Effector memory CD8-positive, alpha-beta T cell (primary cell): ENCODE measurements at places on chromosomes 7 and 10.

GRCh38 chr10:94219829-94220228 lies 142.9 kb downstream of the NOC3L start:
- no peak for DNase-seq

- no peak for DNase-seq
Measured at GRCh38 chr10:62354916-62355315, 19.3 kb upstream of the ZNF365 start.

DNA sequence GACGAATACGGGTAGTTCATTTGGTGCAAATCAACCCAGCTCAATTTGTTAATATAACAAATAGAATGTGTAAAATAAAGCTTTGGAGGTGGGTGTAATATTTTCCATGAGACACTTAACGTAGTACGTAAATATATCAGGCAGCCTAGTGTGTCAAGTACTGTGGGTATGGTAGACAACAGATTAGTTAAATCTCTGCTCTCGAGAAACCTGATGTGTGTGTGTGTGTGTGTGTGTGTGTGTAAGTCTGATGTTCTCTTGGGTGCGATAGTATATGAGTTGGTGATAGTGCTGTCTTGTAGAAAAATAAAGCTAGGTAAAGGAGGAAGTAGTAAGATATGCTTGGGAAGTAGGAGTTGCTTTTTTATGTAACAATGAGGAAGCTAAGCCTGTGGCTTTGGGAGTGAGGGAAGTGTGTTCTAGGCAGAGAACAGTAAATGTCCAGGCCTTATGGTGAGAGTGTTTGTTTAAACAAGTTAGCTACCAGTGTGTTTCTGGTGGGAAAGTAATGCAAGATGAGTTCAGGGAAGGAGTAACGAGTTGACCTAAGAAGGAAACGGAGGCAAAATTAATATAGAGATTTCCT lies 26.1 kb downstream of the WAC start:
- no peak for DNase-seq

GRCh38 chr7:18978108-18978495 lies 139.3 kb downstream of the TWIST1 start:
- DNase-seq = no peak

DNA sequence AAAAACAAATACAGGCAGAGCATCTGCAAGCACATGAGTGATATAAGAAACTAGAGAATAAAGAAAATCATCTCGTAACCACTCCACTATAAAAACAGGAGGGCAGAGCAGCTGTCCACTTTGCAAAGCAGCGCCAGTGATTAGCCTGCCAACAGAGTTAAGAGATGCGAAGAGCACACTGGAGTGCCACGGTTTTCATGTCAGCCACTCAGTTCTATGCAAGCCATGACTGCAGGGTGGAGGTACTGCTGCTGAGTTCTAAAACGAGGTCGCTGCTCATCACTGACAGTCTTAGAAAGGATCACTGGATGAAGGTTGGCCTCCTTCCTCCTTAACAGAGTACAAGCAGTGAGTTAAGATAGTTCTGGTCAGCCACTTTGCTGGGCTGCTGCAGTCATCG lies 58.5 kb downstream of the FGFR2 start:
- DNase-seq = no peak
